NCI-H2107 (cell line): ENCODE measurements at places on chromosomes 13 and 19.

DNA sequence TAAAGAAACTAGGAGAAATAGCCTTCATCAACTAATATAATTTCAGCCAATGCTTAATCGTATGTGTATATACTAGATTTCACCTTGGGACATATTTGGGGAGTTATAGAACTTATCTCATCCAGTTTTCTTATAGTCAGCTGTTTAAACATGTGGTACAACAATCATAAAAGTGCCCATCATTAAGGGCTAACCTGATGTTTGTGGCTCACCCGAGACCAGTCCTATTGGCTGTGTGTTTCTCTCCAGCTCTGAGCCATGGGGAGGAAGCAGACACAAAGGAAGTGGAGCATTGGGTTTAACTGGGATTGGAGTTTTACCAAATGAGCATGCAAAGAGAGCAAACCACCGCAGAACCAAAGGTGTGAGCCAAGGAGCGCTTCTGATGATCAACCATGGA lies 114.3 kb upstream of the KLF12 start:
- DNase-seq: no peak

DNA sequence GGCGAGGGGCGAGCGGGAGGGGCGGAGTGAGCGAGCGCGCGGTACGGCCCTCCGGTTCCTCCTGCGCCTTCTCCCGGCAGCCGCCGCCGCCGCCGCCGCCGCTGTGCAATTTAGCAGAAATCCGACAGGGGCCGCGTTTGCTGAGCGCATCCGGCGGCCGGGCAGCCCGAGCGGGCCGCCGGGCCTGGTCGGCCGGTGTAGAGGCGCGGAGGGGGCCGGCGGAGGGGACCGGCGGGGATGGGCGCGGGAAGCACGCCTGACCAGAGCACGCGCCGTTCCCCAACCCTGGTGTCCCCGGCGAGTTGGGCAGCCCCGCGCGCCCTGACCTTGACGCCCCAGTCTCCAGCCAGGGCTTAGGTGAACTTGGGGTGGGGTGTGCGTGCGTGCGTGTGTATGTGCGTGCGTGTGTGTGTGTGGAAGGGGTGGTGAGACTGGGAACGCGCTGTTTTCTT lies 144.5 kb upstream of the ZNF536 start:
- DNase-seq: no peak

GRCh38 chr19:4622695-4623421 lies 16.5 kb upstream of the TNFAIP8L1 start:
- no peak for DNase-seq

DNA sequence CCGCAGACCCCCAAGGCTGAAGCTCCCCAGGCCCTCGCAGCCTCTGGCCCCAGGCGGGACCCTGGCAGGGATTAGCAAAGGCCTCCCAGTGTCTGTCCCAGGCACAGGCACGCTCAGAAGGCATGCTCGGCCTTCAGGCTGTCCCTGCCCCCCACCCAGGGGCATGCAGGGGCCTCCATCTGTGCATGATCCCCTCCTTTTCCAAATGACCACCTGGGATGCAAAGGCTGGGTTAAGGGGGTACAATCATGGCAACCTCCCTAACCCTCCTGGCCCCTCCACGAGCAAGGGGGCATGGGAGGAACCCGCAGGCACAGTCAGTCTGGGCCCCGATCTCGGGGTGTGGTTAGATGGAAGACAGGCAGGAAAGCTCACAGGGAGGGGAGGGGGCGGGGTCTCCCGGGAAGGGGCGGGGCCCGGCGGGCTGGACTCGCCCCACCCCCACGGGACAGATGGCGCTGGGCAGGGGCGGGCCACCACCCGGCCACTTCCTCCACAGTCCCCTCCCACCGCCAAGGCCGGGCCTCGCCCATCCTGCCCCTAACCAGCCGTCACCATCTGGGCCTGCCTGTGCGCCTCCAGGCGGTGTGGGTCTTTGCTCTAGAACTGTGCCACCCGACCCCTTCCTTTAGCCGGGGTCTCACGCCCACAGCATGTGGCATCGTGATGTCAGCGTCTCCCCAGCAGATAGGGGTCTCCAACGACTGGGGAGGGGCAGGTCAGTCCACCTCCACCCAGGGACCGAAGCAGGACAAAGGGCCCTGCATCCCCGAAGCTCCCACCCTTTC lies 7.0 kb upstream of the REXO1 start:
- DNase-seq: no peak
